ENCODE measurements at places on chromosomes 1 and 21. TPM values are rescaled to one million over a fixed set of nuclear protein-coding genes. Genes with fewer than 3 reads are reported as not detected.

DNA sequence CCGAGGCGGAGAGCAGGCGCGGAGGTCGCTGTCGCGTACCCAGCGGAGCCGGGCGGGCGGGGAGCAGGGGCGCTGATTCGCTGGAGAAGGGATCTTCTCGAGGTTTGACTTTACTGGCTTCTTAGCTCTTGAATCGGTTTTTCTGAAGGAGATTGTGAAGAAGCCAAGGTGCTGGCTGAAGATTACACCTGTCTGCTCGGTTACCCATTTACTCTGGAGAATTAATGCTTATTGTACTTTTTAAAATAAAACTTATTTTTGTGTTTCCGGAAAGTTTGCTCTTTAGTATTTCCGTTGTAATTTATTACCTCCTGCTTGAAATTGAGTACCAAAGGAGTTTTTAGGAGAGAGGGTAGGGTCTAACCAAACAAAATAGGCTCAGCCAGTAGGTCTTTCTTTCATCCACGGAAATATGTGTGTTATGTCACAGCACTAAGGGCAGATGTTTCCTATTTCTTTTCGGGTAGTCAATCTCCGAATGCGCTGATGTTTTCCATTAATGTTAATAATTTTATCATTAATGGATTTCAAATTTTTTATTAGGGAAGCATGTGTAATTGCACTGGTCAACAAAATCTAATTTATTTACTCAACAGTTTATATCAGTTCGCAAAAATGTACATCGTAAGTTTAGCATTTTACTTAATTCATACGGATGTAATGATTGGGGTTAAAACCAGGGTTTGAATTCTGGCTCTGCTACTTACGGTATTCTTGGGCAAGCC is 510 bp upstream of the GNG5 start:
- no peak for DNase-seq

- DNase-seq = peak; percentile 50
Observed at GRCh38 chr1:11550664-11551283, 71.8 kb downstream of the DISP3 start.

DNA sequence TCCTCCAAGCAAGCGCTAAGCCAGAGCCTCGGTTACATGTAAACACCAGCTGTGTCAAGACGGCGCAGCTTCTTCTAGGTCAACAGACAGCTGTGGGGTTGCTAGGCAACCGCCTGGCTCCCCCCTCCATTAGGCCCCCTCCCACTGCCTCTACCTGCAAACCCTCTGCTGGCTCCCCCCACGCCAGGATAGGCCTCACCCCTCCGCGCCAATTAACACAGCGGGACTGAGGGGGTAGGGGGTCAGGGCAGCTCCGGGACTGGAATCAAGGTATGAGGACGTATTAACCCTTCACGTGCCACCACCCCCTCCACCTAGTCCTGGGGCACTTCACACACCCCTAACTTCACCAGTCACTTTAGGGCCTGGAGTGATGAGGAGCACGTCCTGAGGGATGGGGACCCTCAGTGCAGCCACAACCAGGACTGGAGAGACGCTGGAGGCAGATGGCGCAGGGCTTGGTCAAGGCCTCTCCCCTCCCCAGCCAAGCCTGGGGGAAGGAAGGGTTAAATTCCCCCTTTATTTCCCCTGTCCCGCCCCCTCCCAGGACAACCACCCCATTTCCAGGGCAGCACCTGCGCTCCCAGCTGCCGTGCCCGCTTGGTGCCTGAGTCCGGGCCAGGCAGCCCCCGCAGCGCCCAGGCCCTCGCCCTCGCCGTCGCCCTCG is 37.4 kb upstream of the WASF2 start:
- peak; percentile 36 for DNase-seq

DNA sequence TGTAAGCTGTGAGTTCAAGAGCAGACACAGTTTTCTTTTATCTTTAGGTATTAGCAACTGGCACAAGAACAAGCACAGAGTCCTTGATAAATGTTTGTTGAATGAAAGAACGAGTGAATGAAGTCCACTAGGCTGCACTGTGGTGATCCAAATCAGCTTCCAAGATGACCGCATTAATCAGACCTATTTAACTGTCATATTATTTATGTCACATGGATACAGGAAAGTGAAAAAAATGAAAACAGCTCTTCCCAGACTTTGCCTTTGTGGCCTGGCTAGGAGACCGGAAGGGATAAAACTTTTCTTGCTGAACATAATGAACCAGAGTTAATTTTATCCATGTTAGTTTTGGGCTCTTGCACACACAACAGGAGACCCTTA is 261.3 kb downstream of the TNR start:
- no peak for DNase-seq

DNA sequence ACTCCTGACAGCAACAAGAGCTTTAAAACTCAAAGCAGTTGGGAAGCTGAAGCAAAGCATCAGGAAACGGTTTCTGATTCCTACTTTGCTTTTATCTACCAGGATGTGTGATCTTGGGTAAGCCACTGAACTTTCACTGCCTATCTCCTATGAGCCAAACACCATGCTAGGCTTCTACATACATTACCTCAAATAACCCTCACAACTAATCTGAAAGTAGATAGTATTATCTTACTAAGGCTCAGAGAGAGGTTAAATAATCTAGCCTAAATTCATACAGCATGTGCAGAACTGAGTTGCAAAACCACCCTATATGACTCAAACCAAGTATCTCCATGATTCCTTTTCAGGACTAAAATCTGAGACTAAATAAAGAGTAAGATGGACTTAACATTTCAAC is 83.8 kb downstream of the EVI5 start:
- no peak for DNase-seq

- DNase-seq = no peak
Observed at GRCh38 chr1:7898962-7899361, 41.7 kb downstream of the TNFRSF9 start.

DNA sequence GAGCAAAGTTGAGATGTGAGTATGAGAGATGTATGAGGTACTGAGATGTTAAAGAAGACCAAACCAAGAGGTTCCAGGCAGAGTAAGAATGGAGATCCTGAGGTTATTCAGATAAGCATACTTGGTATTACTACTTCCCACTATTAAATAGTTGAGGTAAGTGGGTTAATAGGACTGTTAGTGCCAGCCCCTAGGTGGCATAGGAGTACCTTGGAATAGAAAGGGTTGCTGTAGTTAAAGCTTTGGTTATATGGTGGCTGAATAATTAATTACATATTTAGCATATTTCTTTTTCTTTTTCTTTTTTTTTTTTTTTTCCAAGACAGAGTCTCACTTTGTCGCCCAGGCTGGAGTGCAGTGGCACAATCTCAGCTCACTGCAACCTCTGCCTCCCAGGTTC is 397.9 kb upstream of the TMPRSS15 start:
- DNase-seq = no peak

DNA sequence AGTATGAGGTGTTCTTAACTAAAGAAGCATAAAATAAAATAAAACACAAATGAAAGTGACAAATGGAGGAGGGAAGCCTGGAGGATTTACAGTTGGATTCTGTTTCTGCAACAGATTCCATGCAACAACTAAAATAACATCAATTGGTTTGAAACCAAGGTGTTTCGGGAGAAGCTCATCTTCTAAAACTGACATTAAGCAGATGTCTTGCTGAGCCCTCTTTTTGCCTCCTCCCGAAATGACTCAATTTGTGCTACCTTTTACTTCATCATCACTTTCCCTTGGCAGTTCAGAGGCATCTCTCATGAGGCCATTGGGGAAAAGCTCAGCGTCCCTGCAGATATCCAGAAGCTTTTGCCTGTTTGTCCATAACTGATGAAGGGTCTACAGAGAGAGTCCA is 121.6 kb upstream of the ADAR start:
- DNase-seq = no peak

GRCh38 chr21:42574234-42575027 is 60.8 kb downstream of the SLC37A1 start:
- DNase-seq = no peak

GRCh38 chr1:81800695-81801650 is at the start of gene ADGRL2:
Gene ADGRL2, plus strand, starts transcription at chr1:81800934. Its CDS starts 36,051 bp downstream, at chr1:81836985.
- no peak for DNase-seq

DNA sequence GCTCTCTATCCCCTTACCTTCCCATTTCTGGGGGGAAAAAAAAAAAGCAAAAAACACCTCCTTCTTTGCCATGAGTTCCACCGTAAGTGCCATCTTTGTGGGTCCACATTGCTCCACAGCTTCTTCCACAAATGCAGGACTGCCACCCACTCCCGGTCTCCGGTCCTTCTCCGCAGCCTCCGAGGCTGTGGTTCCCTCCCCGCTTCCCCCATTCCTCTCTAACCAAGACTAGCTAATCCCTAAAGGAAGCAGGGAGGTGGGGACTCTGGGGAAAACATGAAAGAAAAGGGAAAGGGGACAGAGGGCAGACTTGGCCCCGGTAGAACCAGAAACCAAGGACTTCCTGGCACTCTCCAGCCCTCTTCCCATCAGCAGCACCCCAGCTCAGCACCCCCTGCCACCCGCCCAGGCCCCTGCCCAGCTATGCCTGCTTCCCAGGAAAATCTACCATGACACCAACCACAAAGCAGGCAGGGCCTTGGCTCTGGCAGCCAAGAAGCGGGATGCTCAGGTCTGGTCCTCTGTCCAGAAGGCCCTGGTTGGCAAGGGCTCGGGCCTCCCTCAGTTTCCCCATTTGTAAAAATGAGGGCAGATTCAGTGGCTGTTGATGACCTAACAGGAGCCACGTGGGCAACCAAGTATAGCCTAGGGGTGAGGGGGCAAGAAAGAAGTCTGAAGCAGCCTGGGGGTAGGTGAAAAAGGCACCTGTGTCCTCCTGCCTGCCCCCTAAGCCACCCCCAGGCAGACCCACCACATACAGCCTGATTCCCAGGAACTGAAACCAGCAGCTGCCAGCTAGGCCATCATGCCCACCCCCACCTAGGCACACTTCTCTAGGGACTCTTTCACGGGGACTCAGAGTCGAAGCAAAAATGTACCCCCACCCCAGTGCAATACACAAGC is 2.5 kb downstream of the EPHA2 start:
- DNase-seq = no peak

GRCh38 chr1:16068356-16069270 is 4.8 kb downstream of the FAM131C start:
- no peak for DNase-seq

The LRRC71 gene
- not detected for total RNA-seq

The AVPR1B gene
- not detected for total RNA-seq

The SLAMF7 gene
- 13.7 TPM for total RNA-seq

The FABP3 gene
- not detected for total RNA-seq
